Head of caudate nucleus (tissue), 42 donors: ENCODE measurements at places on chromosomes 2 and 18.

GRCh38 chr2:109105113-109105512 lies 23.9 kb upstream of the SH3RF3 start:
- no peak for DNase-seq

DNA sequence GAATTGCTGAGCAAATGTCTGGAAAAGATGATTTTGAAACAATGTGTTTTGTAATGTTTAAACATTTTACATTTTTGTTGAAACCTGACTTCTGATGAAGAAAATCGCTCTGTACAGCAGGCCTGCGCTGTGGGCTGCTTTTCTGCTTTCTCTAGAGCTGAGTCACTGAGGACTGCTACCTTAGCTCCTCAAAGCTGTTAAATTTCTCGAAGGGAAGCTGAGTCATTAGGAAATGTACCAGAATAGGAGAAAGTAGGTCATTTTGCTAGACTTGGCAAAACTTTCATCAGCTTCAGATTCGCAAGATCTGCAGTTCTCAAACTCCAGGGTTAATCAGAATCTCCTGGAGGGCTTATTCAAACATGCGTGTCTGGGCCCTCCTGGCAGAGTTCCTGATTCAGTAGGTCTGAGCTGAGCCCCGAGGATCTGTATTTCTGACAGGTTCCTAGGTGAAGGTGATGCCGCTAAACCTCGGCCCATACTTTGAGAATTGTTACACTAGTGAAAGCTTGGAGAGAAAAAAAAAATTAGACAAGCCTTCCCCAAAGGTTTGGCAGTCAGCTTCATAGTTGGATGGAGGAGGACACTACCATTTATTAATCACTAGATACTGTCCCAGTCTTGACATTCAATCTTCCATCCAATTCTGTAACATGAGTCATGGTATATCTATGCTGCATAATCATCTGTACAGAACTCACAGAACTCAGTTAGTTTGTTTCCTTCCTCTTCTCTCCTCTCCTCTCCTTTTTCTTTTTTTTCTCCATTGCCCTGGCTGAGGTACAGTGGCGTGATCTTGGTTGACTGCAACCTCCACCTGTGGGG lies 297.6 kb downstream of the PARD3B start:
- peak; percentile 31 for DNase-seq

DNA sequence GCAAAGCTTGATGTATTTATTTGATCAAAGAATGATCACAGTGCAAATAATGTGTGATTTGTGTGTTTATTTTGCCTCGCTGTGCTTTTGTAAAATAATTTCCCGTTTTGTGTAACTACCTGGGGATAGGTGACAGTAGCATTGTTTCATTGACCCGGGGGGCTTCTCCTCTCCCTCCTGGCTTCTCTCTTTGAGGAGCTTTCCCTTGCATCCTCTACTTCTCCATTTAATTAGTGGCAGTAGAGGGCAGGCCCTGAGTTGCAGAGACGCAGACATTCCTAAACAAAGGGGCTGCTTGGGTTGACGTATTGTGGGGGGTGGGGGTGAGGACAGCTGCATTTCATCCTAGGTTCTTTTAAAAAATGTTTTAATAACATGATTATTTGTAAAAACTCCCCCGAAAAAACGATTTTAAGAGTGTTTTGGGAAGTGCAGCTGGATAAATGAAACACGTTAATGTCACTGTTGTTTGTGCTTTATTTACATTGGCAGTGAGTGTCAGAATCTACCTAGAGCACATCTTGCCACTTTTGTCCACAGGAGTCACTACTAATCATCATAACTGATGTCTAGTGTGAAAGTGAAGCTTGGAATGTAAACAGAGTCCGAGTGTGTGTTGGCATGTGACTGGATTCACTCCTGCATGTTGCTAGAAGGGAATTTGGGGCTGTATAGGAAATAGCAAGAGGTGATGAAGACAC lies 2.2 kb downstream of the NEDD4L start:
- DNase-seq, result no peak

- DNase-seq, result no peak
These were observed 150.4 kb downstream of the MTX2 start for GRCh38 chr2:176419591-176420071.

DNA sequence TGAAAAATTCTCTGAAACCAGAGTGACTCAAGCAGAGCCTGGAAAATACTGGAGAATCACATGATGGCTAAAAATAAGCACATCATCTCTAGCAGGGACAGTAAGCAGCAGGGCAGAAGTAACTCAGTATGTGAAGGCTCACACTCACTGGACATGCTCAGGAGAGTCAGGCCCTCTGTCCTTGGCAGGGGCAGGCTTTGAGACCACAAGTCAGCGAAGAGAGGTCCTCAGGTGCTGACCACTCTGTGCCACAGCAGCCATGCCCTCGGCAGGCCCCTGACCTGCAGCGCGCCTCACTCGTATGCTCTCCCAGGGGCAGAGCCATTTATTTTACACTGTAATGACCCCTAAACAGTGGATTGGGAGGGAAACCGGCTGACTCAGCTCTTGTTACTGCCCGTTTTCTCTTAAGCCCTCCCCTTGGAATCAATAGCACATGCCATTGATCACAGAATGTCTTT lies 76.8 kb downstream of the MAPRE2 start:
- no peak for DNase-seq

DNA sequence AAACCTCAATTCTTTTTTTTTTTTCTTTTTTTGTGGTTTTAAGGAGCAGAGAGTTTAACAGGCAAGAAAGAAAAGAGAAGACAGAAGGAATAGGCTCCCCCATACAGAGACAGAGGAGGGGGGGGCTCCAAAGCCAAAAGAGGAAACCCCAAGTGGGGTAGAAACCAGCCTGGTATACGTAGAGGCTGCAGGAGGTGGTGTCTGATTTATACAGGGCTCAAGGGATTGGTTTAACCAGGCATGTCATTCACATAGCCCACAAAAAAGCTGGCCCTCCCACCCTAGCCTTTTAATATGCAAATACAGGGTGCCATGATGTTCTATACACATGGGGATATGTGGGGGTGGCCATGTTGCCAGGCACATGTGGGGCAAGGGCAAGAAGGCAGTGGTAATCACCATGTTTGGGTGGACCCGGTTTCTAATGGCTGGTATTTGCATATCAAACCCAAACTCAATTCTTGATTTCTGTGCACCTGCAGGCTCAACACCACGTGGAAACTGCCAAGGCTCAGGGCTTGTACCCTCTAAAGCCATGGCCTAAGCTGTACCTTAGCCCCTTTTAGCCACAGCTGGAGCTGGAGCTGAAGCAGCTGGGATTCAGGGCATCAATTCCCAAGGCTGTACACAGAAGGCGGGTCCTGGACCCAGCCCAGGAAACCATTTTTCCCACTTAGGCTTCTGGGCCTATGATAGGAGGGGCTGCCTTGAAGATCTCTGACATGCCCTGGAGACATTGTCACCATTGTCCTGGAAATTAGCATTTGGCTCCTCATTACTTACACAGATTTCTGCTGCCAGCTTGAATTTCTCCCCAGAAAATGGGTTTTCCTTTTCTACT lies 170.3 kb downstream of the MAIP1 start:
- DNase-seq, result no peak

GRCh38 chr18:45166836-45167551 lies 448.3 kb upstream of the SLC14A2 start:
- no peak for DNase-seq

GRCh38 chr2:33518200-33518599 lies 41.8 kb downstream of the RASGRP3 start:
- DNase-seq, result no peak

DNA sequence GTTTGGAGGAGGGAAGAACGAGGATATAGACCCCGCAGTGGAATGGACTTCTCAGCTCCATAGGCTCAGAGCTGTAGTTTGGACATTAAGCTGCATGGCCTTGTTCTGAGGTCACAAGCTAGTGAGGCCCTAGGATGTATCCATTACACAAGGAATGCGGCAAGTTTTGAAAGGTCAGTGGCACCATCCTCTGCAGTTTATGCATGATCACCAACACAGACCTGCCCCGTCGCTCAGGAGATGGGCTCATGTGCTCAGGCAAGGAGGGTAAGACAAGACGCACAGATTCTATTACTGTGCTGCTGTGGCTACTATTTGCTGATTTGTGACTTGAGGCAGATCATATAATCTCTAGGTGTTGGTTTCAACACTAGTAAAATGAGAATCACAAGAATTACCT lies 110.9 kb downstream of the FAM161A start:
- DNase-seq, result no peak

DNA sequence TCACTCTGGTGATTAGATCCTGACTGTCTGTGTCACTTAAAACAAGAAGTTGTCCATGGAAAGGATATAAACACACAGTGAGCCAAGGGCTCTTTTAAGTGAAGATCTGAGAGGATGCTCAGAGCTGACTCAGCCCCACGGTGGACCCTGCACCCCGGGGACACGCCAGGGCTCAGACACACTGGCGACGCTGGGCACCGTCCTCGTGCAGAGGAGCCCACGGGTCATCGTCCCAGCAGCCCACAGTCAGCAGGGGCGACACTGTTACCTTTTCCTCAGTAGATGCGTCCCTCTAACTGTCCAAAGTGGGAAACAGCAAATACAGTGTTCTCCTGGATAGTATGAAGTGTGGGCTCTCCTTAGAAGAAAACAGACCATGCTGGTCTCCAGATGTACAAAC lies 225.6 kb downstream of the HDAC4 start:
- no peak for DNase-seq

GRCh38 chr18:8706791-8707555 lies 1.6 kb downstream of the MTCL1 start:
- peak; percentile 60 for DNase-seq

GRCh38 chr2:111128096-111128495 lies 7.4 kb downstream of the BCL2L11 start:
- DNase-seq, result no peak

- no peak for DNase-seq
These were observed 22.3 kb upstream of the CYRIA start for GRCh38 chr2:16687955-16688354.

- no peak for DNase-seq
These were observed 323.7 kb downstream of the ARHGAP15 start for GRCh38 chr2:143452817-143453451.

DNA sequence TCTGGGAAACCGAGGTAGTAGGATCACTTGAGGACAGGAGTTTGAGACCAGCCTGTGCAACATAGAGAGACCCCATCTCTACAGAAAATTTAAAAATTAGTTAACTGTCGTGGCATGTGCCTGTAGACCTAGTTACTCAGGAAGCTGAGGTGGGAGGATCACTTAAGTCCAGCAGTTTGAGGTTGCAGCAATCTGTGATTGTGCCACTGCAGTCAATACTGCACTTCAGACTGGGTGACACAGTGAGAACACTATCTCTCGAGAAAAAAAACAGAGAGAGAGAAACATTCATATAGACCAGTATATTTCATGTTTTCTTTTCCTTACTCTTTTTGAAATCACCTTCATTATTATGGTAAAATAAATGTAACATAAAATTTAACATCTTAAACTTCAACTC lies 290.7 kb upstream of the CYP26B1 start:
- DNase-seq, result no peak

DNA sequence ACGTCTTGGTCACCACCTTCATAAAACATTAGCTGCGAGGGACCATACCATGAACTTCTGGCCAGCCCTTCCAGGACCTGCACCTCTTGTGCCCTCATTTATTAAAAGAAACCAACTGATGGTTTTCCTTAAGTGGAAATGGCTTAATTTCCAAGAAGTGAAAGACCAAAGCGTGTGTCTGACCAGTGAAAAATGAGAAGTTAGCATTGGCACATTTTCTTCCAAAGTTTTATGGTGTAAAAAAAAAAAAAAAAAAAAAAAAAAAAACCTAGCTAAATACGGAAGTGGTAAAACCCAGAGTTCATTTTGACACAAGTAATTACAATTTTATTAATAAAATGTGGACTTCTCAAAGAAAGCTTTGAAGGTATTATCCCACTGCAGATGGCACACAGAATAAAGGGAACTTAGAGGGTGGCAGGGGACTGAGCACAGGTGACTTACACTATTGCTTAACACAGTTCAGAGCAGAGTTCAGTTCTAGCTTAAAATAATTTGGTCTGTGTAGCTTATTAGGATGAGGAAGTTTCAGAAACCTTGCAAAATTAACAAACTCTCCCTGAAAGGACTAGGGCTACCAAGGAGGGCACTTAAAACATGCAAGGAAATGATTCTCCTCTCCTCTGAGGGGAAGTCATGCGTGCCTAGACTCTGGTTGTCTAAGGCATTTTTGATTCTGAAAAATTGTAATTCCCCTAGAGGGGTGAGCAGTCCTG lies 42.2 kb upstream of the EPG5 start:
- no peak for DNase-seq

DNA sequence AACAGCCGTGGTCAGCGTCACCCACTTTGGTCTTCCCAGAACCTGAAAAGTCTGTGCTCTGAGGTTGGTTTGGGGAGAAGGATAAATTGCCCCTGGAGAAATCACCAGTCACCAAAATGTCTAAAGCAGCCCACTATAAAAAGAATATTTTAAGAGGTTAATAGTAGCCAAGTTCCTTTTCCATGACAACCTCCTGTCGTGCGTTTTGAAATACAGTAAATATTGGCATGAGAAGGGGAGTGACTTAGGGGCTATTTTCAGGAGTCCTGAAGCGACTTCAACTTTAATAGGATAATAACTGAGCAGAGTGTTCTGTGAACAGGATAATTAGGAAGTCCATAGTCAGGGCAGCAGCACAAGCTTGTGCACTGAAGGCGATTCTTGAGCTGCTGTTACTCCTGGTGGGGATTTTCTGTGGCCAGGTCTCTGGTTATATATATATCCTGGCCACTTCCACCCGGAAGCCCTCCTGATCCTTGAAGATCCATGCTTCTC lies 49.3 kb downstream of the RNF144A start:
- DNase-seq, result no peak

GRCh38 chr2:146602856-146603255 lies 1242.0 kb upstream of the ACVR2A start:
- no peak for DNase-seq

DNA sequence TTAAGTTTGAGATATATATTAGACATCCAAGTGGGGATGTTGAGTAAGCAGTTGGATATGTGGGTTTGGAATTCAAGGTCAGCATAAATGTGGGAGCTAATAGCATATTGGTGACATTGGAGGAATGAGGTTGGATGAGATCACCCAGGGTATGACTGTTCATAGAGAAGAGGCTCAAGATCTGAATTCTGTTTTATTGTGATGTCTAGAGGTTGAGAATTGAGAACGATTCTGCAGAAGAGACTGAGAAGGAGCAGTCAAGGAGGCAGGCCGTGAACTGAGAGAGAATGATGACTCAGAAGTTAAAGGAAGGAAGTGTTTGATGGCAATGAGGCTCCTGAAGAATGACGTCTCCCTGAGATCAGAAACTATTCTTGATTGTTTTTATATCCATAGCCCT lies 5.9 kb downstream of the SERPINB11 start:
- DNase-seq, result no peak

- DNase-seq, result no peak
These were observed 105.2 kb upstream of the ARHGAP28 start for GRCh38 chr18:6624271-6624660.

DNA sequence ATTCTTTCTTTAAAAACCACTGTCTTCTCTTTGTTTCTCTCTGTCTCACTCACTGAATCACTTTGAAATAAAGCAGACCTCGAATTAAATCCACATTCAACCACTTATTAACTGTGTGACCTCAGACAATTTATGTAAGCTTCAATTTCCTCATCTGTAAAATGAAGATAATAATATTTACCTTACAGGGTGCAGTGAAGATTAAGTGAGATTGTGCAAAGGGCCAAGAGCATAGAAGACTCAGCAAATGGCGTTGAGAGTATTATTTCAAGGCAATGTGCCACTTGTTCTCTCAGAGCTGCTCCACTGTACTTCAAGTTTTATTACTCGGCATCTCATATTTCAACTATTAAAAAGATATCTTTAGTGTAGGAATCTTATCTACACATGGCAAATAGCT lies 454.2 kb upstream of the HNRNPA3 start:
- DNase-seq, result no peak
